ENCODE measurements at places on chromosomes 3 and 15.

DNA sequence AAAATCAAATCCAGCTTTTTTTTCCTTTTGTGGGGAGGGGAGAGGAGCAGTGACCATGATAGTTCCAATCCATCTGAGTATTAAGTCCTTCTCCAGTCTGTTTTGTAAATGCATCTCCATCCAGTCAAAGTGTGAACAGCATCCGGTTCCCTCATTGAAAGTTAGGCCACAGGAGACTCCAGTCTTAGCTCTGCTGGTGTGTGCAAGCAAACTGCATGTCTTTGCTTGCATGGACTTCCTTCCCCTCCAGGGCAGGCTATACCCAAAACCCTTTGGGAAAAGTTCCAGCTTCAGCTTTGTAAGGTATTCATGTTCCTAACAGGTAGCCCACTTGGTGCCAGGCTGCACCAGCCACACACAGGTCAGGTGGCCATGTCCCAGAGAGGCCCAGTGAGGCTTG, 3.1 kb upstream of the MAN2C1 start:
- no peak for DNase-seq

GRCh38 chr15:50815958-50816590, 50.6 kb upstream of the SPPL2A start:
- no peak for DNase-seq

GRCh38 chr15:33125894-33126537, 68.5 kb downstream of the FMN1 start:
- no peak for DNase-seq

DNA sequence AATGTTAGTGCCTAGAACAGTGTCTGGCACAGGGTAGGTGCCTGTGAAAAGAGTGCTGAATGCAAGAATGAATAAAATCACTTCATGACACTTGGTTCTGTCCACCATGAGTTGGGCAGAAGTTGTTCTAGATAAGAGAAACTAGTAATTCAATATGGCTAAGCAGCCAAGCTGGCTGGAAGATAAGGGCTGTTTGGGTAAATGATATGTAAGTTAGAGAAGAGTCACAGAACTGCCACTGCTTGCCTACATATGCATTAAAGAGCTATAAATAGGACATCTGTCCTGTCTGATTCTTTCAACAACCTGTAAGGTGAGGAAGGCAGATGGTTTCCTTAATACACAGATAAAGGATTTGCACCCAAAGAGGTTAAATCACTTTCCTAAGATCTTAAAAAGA, 13.1 kb downstream of the MTMR10 start:
- DNase-seq: no peak

DNA sequence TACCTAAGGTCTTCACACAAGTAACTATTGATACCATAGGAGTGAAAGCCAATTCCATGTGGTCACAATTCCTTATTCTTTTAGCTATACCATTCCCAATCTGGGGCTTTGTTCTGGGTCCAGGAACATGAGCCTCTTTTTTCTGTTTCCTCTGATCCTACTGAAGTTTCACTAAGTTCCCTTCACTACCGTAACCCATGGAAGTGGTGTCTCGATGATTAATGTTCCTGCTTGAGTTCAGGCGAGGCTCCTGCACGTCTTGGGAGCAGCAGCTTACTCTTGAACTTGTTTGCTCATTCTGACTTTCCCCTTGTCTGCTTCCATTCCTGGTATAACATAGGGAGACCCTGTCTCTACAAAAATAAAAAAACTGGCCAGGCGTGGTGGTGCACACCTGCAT, 23.6 kb downstream of the ZNF592 start:
- no peak for DNase-seq

- DNase-seq: no peak
These were observed 9.2 kb upstream of the GATM start for GRCh38 chr15:45387380-45388007.

DNA sequence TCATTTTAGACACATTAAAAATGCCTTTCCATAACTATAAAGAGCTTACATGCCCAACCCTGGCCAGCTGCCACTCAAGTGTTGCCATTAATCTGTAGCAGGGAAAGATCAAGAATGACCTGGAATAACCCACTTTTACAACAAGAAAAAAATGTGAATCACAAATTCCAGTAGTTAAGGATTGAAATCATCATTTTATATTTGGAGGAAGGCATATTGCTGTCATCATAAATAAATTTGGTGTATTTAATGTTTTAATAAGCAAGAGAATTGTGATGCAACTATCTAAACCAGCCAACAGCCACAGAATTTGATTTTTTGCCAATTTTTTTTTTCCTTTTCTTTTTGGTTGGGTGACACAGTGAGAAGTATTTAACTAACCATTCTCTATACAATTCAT, 240.0 kb upstream of the SEMA6D start:
- DNase-seq: no peak

DNA sequence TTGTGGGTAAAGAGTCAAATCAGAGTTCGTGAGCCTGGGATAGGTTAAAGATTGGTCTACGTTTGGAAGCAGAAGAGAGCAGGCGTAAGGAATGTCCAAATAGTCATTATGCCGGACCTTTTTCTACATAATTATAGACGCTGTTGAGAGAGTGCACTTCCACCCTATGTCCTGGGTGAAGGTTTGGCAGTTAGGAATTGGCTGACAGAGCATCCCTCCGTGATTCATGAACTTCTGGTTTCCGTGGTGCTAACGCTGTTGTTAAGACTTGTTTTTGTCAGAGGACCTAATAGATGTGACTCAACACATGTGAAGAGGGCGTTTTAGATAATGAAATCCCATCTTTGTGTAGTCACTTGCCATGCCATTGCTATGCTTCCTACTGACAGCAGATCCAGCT, 1.1 kb downstream of the EAF1 start:
- no peak for DNase-seq

DNA sequence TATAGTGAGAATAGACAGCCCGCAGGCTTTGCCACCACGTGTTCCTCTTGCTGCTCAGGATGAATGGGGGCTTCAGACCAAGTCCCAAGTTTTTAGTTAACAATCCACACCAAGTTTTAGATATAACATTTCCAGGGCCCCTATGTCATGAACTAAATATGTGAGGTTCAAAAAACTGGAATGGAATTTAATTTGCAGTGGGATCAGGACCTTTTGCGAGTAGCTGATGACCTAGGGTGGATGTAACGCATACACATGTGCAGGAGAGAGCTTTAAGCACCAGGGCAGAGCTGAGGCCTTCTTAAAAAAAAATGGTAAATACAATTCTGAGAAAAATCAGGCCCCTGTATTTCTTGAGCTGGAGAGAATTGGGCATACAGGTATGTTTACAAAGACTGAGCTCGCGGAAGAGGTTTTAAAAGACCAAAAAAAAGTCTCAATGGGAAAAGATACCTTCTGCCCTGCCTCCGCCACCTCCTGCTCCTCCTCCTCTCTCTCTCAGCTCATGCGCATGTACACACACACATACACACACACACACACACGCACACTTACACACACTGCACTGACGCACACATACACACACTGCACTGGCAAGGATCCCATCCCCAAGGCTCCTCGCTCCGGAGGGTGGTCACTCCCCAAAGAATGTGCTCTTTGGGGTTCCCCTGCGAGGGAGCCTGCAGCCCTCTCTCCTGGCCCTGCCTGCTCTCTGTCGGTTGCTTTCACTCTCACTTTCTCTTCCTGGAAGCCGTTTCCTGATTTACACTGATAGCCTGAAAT, 48.2 kb upstream of the IGF1R start:
- DNase-seq: peak; percentile 72

All from GM10248 (cell line).